ENCODE measurements at places on chromosomes 1 and 21.
A peak's percentile ranks its signal among the peaks of the same experiment; 100 is the strongest.

DNA sequence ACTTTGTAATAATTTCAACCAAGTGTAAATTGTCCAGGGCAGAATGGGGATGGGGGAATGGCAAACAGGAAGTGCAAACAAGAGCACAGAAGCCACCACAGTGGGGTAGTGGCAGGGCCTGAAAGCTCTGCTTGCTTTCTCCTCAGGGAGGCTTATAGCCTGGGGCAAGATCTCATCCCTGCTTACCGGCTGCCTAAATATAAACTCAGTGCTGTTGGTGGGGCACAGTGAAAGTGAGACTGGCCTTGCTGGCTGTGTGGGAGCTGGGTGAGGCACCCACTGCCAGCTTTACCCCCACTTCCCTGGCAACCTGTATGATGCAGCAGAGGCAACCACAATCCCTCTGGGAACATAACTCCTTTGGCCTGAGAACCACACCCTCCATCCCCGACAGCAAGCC lies 15.2 kb downstream of the STYXL2 start:
- no peak for DNase-seq

DNA sequence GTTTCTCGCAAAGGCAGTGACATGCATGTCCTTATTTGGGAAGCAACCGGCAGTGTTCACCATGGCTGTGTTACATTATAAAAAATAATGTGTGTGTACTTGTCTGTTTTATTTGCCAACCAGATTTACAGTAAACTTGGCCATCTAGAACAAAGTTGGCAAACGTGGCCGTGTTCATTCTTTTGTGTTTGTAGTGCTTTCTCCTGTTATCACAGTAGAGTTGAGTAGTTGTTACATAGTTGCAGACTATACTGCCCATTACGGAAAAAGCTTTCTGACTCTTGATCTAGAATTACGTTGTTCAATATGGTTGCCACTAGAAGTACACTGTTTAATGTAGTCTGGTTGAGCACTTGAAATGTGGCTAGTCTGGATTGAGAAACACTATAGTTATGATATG lies 19.4 kb downstream of the SOAT1 start:
- DNase-seq = no peak

DNA sequence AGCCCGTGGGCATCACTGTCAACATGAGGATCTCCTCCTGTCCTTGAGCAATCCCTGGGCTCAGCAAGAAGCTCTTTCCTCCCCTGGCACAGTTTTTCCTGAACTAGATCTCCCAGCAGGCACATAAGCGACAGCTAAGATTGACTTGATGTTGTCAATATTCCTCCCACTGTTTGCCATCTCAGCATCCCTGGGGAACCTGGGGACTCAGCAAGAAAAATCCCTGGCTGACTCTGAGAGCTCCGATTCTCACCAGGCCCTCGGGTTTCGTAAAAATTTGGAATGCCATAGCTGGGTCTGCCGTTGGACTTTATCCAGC lies 687.2 kb downstream of the MATN1 start:
- DNase-seq = no peak

DNA sequence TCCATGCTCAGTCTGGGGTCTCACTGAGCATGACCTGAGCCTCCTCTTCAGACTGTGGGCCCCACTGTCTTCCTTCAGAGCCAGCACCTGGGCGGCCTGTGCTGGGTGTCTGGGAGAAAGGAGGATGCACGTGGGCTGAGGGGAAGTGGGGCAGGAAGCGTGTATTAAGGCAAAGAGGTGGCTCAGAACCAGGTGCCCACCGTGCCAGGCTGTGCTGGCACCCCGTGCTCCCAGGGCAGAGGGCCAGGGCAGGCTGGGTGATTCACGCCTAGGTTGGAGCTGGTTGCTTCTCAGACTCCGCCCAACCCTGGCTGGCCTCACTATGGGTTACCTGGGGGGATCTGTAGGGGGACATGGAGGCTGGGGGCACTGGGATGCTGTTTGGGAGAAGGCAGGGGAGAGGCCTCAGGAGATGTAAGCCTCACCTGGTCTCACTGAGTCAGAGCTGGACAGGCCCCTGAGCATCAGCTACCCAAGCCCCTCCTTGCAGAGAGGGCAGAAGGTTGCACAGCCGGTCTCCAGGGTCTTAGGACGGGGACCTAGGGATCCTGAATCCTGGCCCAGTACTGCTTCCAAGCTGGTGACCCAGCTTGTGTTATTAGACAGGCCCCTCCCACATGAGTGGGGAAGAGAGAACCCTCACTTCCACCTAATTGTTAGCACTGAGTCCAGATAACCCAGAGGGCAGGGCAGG lies 18.6 kb upstream of the PADI1 start:
- no peak for DNase-seq

DNA sequence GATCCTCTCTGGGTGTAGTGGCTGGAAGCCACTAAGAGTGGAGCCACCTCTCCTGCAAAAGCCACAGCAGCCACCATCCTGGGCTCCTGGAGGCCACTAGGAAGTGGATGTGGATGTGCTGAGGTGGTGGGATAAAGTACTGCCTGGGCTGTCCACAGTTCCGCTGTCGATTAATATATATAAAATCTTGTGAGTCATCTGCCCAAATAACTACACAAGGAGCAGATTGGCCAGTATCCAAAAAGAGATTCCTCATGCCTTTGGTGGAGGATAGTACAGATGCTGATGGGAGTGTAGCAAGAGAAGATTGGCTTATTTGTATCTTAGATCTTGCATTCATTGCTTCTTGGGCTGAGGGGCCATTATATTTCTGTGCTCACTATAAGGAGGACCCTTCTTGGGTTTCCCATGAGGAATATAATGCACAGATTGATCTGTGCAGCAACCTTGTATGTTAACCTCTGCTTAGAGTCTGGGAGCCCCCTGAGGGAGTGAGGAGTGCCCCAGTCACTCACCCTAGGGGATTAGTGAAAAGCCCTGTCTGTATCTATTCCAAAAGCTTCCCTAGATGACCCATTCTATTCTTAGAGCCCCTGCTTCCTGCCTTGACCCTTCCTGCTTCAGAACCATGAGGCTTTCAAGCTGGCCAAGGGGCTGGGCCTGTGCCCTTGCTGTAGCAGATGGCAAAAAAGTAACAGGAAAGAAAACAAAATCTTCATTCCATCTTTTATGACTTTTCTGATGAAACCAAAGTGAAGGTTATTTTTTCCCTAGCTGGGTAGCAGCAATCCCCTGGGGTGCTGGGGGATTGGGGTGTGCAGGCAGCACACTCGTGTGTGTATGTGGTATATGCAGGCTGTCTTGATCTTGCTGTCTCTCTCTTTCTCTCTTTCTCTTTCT lies 31.7 kb downstream of the RCSD1 start:
- DNase-seq = peak; percentile 98

- no peak for DNase-seq
Measured at GRCh38 chr21:46504666-46505065, 46.0 kb downstream of the DIP2A start.

DNA sequence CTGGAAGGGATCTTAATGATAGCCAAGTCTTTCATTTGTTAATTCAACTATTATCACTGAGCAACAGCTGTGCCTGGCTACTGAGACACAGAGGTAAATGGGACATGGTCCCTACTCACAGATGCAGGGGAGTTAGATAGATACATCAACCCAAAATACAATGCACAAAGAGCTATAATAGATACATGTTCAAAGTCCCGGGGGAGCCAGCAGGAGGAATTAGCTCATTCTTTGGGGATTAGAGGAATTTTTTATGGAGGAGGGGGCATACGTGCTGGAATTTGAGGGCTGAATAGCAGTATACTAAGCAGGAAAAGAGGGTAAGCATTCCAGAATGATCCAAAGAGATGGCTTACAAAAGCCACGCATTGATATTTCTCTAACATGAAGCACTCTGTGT lies 34.6 kb downstream of the C8B start:
- no peak for DNase-seq

Data from LHCN-M2 (cell line).